ENCODE measurements at places on chromosomes 3 and 15.

DNA sequence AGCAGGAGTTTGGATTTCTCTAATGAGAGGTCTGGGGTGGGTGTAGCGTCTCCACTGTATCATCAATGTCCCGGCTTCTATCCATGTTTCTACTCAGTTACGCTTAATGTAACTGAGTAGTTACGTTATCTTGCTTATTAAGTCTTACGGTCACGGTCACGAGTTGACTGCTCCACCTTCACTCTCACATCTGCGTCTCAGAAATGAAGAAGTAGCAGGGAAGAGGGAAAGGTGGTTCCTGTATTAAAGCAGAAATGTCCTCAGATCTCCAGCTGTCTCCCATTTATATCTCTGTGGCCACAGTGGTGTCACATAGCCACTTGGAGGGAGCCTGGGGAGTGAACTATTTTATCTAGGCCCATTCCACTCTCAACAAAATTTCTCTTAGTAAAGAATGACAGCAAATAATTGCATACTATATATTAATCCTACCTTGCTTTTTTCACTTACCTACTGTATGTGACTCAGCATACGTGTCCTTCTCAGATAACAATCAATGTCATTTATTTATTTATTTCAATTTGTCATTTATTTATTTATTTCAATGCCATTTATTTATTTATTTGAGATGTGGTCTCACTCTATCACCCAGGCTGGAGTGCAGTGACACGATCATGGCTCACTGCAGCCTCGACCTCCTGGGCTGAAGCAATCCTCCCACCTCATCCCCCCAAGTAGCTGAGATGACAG, 39.7 kb upstream of the RNU6-1 start:
- DNase-seq = no peak

DNA sequence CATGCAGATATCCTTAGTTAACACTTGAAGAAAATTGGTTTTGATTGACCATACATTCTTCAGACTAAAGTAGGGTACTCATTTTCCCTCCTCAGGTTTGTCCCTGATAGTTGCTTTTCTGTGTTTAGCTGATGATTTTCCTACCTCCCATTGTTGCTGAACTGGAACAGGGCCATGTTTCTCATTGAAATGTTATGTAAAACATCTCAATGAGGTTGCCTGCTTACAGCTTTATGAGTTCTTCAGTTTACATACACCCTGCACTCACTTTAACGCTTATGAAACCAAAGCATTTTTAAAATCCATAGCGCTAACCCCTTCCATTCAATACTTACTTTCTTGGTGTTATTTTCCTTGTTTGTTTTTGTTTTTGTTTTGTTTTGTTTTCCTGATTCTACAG, 61.9 kb downstream of the HMG20A start:
- no peak for DNase-seq

DNA sequence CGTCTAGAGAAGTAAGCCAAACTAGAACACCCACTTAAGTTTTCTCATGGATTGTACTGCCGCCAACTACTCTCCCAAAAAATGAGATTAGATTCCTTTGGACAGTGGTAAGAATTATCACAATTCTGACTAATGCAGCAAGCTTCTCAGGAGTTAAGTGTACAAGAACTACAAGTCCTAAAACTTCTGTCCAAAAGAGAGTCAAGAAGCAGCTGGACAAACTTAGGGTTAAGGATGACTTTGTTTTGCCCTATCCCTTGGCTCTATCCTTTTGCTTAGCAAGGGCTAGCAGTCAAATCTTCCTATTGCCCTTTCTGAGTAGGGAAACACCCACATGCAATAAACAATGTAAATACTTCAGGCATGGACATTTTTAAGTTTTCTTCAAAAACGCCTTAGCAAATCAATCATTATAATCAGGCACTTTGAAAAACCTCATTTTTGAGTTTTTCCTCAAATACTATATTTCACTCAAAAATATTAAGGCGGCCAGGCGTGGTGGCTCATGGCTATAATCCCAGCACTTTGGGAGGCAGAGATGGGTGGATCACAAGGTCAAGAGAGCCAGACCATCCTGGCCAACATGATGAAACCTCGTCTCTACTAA, 19.5 kb downstream of the RAF1 start:
- DNase-seq = no peak

GRCh38 chr3:58880182-58880581, 169.6 kb downstream of the CFAP20DC start:
- no peak for DNase-seq

- no peak for DNase-seq
These were observed 165.7 kb downstream of the GAP43 start for GRCh38 chr3:115788921-115789470.

- DNase-seq = no peak
These were observed 44.8 kb downstream of the CEMIP start for GRCh38 chr15:80823995-80824394.

DNA sequence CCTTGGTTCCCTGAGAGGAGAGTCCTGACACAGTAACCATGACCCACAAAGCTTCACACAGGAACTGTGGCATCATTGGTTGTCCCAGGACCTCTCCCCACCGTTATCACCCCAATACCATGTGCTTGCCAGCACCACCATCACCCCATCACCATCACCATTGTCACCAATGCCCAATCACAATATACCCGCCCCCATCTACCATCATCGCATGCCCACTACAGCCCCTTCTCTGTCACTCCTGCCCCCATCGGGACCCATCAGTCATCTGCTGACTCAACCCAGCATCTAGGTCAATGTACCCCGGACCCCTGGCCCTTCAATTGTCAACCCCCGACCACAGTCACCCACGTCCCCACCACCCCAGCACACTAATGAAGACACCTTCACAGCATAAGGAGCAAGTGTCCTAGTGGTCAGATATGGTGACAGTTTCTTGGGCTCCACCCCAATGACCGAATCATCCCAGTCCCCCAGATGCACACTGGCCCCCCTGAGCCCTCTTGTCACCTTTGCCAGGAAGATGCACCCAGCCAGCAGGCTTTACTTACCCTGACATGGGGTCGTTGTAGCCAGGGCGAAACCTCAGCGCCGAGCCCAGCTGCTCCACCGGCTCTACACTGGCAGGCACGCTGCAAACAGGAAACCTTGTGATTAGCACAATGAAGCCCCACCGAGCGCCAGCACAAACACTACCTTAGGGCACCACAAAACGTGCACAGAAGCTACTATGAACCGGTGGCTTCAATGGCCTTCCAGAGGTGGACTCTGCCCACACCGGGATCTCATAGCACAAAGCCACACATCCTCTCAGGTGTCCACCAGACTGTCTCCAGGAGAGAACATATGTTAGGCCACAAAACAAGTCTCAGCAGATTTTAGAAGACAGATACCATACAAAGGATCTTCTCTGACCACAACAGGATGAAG, 25.1 kb downstream of the SHISA5 start:
- no peak for DNase-seq

- no peak for DNase-seq
These were observed 145.8 kb upstream of the UBE2E1 start for GRCh38 chr3:23659840-23660430.
